ENCODE measurements at places on chromosomes 3 and 15. TPM values are rescaled to one million over a fixed set of nuclear protein-coding genes. Genes with fewer than 3 reads are reported as not detected.

The ZSCAN29 gene
- 118 TPM for total RNA-seq

The HYAL1 gene
- 0.96 TPM for total RNA-seq

The FGF12 gene
- total RNA-seq = 33.1 TPM

The PCOLCE2 gene
- 33.4 TPM for total RNA-seq

The SLC25A26 gene
- total RNA-seq = 12.7 TPM

The GATM gene
- total RNA-seq = 51.2 TPM

The AMIGO3 gene
- 1.4 TPM for total RNA-seq

The CHRFAM7A gene
- 3.9 TPM for total RNA-seq

The IQCF5 gene
- total RNA-seq = not detected

The TOPAZ1 gene
- not detected for total RNA-seq

The SPTBN5 gene
- total RNA-seq = 0.32 TPM

The SGO1 gene
- 5.0 TPM for total RNA-seq

The CCDC14 gene
- 84.6 TPM for total RNA-seq

The CSPG5 gene
- 0.76 TPM for total RNA-seq

The CELSR3 gene
- 162 TPM for total RNA-seq

The ACTRT3 gene
- total RNA-seq = 1.8 TPM

The RBSN gene
- total RNA-seq = 29.4 TPM

The SLC6A20 gene
- total RNA-seq = not detected

The RPP14 gene
- 18.4 TPM for total RNA-seq

The NCEH1 gene
- 1.5 TPM for total RNA-seq

The NCBP2 gene
- total RNA-seq = 118 TPM

The PPP1R14D gene
- total RNA-seq = not detected

The GASK1A gene
- not detected for total RNA-seq

The CLRN1 gene
- total RNA-seq = not detected

The TBCCD1 gene
- 12.5 TPM for total RNA-seq

The BBX gene
- 71.0 TPM for total RNA-seq

The CFAP44 gene
- 1.3 TPM for total RNA-seq

The SCAMP5 gene
- 164 TPM for total RNA-seq

The SNTN gene
- total RNA-seq = not detected

The SPSB4 gene
- 98.4 TPM for total RNA-seq

The CHRNA5 gene
- total RNA-seq = 55.3 TPM

The PCNP gene
- total RNA-seq = 131 TPM

The EDEM1 gene
- 16.3 TPM for total RNA-seq

The SLC9C1 gene
- not detected for total RNA-seq

The LINGO1 gene
- total RNA-seq = 180 TPM

The KIF9 gene
- total RNA-seq = 2.4 TPM

The GOLGA8G gene
- not detected for total RNA-seq

The ST3GAL6 gene
- 52.9 TPM for total RNA-seq

The CCNB2 gene
- total RNA-seq = 13.1 TPM

The BFSP2 gene
- total RNA-seq = not detected

The GPR149 gene
- total RNA-seq = 0.25 TPM

The P2RY14 gene
- not detected for total RNA-seq

The CCR5 gene
- not detected for total RNA-seq

The RARRES1 gene
- 1.7 TPM for total RNA-seq

The CHRM5 gene
- not detected for total RNA-seq

The GRIP2 gene
- total RNA-seq = 0.34 TPM

The TRANK1 gene
- 0.51 TPM for total RNA-seq

The ST6GAL1 gene
- 156 TPM for total RNA-seq

The DAZL gene
- 0.51 TPM for total RNA-seq

The CKMT1B gene
- 18.8 TPM for total RNA-seq

The LRTM1 gene
- not detected for total RNA-seq

The NCKIPSD gene
- total RNA-seq = 35.5 TPM

The TMEM207 gene
- total RNA-seq = not detected

The SERPINI2 gene
- not detected for total RNA-seq

The SIDT1 gene
- not detected for total RNA-seq

The CACNA2D3 gene
- total RNA-seq = 10.0 TPM

The PRKCI gene
- 175 TPM for total RNA-seq

The A4GNT gene
- not detected for total RNA-seq

The SUSD5 gene
- total RNA-seq = 2.0 TPM

The RBP2 gene
- not detected for total RNA-seq
